Activated CD4-positive, alpha-beta T cell treated with anti-CD3 and anti-CD28 coated beads for 1 hour (primary cell): ENCODE measurements at places on chromosomes 13 and 19.
A peak's percentile ranks its signal among the peaks of the same experiment; 100 is the strongest.

DNA sequence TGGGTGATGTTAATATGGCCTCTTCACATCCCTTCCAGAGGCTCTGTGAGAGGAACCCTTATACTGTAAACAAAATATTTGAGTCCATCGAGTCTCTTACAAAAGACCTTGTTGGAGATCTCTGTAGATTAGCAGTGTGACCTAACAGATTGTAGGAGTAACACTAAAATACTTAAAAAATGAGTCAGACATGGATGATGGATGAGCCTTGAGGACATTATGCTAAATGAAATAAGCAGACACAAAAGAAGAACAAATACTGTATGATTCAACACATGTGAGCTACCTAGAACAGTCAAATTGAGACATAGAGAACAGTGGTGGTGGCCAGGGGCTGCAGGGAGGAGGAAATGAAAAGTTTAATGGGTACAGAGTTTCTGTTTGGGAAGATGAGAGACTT, 152.2 kb upstream of the UBL3 start:
- DNase-seq = no peak

GRCh38 chr19:49473868-49474541, at the start of gene FLT3LG:
Gene FLT3LG (plus strand): TSS chr19:49474215. CDS start chr19:49474640, 425 bp downstream.
- DNase-seq = peak; percentile 84

- DNase-seq = no peak
Measured at GRCh38 chr19:13959962-13960862, 7.9 kb downstream of the DCAF15 start.

DNA sequence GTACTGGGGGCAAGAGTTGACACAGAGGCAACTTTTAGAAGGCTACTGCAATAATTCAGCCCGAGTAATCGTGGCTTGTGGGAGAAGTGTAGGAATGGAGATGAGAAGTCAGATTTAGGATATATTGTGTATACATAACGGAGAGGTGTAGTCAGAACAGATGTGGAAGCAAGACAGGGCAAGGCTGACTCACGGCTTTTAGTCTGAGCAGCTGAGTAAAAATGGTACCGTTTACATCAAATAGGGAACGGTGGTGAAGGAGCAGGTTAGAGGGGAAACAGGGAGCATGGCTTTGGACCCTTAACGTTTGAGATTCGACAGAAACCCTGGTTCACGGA, 796 bp upstream of the LSM14A start:
- no peak for DNase-seq

DNA sequence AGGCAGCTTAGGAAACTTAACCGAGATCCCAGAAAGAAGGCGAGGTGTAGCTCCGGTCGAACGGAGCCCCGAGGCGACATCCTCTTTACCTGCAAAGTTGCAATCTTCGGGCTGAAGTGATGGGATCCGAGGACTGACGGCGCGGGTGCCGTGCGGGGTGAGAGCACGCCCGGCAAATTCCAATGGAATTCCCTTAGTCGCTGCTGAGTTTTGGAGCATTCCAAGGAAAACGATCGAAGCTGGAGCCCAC, 141 bp downstream of the TRPC4 start:
- DNase-seq = no peak

DNA sequence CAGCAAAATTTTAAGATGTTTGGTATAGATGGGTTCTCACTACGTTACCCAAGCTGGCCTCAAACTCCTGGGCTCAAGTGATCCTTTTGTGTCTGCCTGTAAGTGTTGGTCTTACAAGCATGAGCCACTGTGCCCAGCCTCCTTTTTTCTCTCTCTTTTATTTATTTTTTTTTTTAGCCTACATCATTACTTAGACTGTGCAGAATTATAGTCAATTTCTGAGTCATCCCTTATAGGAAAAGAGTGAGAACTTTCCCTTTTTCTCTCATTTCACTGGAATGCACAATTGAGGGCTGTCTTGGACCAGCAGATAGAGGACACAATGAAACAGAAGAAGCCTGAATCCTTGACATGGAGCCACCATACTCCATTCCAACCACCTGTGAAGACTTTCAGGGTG, 13.3 kb downstream of the TSKS start:
- DNase-seq = no peak

GRCh38 chr19:52722062-52723003, 12.5 kb downstream of the ZNF611 start:
- DNase-seq = no peak

GRCh38 chr13:25493931-25494640, 122.3 kb downstream of the ATP8A2 start:
- no peak for DNase-seq

DNA sequence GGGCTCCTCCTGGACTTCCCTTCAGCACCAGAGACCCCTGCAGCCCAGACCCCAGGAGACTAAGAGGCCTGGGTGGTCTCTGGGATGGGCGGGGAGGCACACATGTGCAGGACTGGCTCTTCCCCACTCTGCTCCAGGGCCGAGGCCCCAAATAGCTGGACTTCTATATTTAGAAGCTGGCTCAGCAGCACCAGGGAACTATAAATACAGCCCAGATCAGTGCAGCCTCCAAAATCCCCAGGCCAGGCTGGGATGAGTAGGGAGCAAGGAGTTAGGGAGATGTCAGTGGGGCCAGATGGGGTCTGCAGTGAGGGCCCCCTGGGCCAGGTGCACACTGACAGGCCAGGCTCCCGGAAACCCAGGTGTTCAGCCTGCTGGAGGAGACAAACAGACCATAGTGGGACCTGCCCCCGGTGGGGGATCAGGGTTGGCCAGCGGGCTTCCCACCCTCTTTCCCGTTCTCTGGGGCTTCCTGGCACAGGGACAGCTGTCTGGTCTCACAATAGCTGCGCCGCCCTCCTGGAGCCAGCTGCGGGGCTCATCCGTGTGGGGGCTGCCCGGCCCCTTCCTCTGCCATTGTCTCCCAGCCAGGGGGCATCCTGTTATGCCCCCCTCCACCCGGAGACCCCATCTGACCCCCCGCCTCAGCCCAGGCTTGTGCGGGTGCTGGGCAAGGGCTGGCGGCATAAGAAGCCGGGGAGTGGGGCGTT, 5.5 kb upstream of the ADGRE5 start:
- DNase-seq = no peak

DNA sequence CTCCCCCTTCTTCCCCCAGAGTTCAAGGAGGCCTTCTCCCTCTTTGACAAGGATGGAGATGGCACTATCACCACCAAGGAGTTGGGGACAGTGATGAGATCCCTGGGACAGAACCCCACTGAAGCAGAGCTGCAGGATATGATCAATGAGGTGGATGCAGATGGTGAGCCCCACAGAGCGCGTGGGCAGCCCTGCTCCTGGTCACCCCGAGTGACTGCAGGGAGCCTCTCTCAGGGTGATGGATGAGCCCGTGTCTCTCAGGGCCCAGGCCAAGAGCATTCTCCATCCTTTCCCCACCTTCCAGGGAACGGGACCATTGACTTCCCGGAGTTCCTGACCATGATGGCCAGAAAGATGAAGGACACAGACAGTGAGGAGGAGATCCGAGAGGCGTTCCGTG, 7.0 kb downstream of the CALM3 start:
- peak; percentile 1 for DNase-seq

GRCh38 chr13:102915393-102915930, 69.6 kb downstream of the ERCC5 start:
- DNase-seq = no peak

DNA sequence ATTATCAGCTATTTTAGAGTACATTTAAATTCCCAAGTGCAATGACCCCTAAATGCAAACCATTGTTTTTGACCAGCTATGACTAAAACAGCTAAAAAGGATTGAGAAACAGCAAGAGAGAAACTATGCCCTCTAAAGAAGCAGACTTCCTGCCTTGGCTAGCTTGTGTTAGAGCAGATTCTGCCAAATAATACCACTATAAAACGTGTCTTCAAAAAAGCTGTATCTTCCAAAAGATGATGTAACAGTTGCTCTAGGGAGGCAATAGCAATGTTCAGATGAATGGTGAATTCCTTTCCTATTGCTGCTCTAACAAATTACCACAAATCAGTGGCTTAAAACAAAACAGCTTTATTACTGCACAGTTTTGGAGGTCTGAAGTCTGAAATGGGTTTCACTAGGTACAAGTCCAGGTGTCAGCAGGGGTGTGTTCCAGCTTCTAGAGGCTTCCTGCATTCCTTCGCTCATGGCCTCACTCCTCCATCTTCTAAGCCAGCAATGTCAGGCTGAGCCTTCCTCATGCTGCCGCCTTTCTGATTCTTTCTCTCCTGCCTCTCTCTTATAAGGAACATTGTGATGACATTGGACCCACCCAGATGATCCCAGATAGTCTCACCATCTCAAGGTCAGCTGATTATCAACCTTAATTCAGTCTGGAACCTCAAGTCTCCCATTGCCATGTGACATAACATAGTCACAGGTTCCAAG, 84.5 kb downstream of the LRRC63 start:
- DNase-seq = no peak

DNA sequence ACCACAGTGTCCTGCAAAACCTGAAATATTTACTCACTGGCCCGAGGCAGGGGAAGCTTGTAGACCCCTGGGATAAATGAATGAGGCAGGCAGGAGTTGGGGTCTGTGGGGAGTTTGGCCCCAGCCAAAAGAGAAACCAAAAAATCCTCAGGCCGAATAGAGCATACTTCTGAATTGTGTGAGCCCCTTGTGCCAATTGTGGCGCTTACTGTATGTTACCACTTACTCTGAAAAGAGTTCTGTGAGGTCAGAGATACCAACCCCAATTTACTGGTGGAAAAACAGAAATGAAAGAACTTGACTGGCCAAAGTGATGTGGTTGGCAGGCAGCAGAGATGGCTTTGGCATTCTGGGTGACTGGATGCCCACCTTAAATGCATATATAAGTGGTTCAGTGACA, 6.9 kb downstream of the CARM1 start:
- DNase-seq = no peak
